ENCODE measurements at places on chromosomes 12 and 14. TPM values are rescaled to one million over a fixed set of nuclear protein-coding genes. Genes with fewer than 3 reads are reported as not detected.

The KRT78 gene
- total RNA-seq, result 0.30 TPM

The ACSS3 gene
- 25.8 TPM for total RNA-seq

DNA sequence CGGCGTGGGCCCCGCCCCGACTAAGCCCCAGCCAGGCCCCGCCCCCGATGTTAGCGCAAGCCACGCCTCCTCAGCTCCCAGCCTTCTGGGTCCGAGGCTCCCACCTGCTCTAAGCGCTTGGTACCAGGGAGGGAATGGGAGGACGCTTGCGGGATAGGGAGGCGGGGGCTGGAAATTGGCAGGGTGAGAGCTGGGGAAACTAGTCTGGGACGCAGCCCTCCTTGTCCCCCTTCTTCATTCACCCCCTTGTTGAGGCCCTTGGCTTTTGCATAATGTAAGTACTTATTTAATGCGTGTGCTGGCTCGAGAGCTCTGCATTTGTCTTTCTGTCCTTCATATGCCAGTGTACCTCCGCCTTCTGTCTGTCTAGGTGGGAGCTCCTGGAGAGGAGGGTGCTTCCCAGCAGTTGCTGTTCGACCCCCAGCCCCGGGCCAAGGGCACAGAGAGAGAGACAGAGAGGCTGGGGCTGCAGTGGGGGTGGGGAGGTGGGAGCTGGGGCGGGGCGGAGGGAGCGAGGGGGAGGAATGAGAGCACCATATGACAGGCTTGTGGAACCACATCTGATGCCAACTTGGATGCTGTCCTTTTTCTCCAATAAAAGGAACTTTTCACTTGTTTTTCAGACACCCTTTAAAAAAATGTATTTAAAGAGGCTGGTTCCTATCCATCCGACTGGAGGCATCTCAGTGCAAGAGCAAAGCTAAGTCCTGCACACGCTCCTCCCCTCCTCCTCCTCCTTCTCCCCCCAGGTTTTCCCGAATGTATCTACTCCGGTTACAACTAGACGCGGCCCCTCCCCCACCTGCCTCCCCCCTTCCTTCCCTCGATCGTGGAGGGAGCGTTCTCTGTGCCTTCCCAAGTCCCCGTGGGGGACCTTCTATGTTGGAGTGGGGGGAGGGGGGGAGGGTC lies 25.6 kb upstream of the MAP1LC3B2 start:
- H3K36me3 ChIP-seq, result no peaks in the 10 kb centered on the region
- peaks cover 15% of the 10 kb centered on the region for H3K4me1 ChIP-seq
- peak overlapping the region; percentile 64 for H3K4me3 ChIP-seq
- H3K27ac ChIP-seq, result peak overlapping the region; percentile 73

DNA sequence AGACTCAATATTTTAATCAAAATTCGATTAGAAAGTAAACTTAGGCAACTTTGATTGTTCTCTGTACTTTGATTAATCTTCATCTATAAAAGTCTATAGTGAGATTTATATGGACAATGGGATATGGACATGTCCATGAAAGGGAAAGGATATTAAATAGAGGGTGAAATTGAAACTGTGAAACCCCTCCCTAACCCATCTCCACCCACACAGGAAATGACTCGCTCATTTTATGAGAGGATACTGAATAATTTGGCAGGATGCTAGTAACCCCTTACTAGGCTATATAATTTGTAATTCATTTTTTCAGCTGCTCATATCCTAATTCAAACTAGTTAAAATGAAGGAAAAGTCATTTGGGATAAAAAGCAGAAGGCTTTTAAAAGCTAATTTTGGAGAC lies 328.0 kb upstream of the ATP2B1 start:
- H3K4me3 ChIP-seq, result no peak overlapping the region
- H3K27me3 ChIP-seq, result no peaks in the 10 kb centered on the region
- no peaks in the 10 kb centered on the region for H3K4me1 ChIP-seq
- no peak for DNase-seq

DNA sequence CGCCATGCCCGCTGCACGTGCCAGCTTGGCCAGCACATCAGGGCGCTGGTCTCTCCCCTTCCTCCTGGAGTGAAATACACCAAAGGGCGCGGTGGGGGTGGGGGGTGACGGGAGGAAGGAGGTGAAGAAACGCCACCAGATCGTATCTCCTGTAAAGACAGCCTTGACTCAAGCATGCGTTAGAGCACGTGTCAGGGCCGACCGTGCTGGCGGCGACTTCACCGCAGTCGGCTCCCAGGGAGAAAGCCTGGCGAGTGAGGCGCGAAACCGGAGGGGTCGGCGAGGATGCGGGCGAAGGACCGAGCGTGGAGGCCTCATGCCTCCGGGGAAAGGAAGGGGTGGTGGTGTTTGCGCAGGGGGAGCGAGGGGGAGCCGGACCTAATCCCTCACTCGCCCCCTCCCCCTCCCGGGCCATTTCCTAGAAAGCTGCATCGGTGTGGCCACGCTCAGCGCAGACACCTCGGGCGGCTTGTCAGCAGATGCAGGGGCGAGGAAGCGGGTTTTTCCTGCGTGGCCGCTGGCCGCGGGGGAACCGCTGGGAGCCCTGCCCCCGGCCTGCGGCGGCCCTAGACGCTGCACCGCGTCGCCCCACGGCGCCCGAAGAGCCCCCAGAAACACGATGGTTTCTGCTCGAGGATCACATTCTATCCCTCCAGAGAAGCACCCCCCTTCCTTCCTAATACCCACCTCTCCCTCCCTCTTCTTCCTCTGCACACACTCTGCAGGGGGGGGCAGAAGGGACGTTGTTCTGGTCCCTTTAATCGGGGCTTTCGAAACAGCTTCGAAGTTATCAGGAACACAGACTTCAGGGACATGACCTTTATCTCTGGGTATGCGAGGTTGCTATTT lies 914 bp upstream of the CCND2 start:
- peak overlapping the region; percentile 77 for H3K27ac ChIP-seq
- DNase-seq, result peak; percentile 87
- peaks cover 69% of the 10 kb centered on the region for H3K4me1 ChIP-seq
- H3K36me3 ChIP-seq, result no peaks in the 10 kb centered on the region

- DNase-seq, result no peak
- no peaks in the 10 kb centered on the region for H3K27me3 ChIP-seq
- H3K27ac ChIP-seq, result no peak overlapping the region
- peaks cover 19% of the 10 kb centered on the region for H3K4me1 ChIP-seq
- no peak overlapping the region for H3K4me3 ChIP-seq
- no peaks in the 10 kb centered on the region for H3K36me3 ChIP-seq
Measured at GRCh38 chr14:22811722-22812121, 3.5 kb downstream of the SLC7A7 start.

- H3K27ac ChIP-seq, result no peak overlapping the region
- H3K4me3 ChIP-seq, result no peak overlapping the region
- H3K36me3 ChIP-seq, result no peaks in the 10 kb centered on the region
- H3K4me1 ChIP-seq, result no peaks in the 10 kb centered on the region
- no peak for DNase-seq
Measured at GRCh38 chr12:59027199-59027598, 106.9 kb upstream of the LRIG3 start.

Data from upper lobe of left lung (tissue), 6 donors.